NCI-H69 (cell line): ENCODE measurements at places on chromosomes 1 and 21.

DNA sequence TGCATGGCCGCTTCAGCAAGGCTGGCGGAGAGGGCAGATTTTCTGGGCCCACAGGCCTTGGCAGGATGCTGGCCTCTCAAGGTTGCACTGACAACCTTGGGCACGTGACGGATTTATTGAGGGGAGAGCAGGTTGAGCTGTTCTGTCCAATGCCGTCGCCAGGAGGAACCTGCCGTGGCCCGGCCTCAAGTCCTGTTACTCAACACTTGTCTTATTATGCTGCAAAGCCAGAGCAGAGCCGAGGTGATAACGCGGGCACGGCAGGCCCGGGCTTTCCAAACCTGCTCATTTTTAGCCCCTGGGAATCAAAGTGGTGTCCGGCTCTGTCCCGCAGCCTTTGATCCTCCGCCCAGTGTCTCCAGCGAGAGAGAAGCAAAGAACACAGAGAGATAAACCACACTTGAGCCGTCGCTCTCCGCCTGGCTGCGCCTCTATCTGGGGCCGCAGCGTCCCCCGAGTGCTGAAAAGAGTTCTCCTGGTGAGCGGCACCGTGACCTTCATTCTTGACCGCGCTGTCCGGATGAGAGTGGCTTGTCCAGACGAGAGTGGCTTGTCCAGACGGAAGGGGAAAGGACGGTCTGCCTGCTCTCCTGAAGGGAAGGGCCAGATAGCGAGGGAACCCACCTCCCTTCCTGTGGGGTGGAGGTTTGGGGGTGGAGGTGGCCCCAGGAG lies 162.3 kb upstream of the ARHGEF16 start:
- DNase-seq: no peak

DNA sequence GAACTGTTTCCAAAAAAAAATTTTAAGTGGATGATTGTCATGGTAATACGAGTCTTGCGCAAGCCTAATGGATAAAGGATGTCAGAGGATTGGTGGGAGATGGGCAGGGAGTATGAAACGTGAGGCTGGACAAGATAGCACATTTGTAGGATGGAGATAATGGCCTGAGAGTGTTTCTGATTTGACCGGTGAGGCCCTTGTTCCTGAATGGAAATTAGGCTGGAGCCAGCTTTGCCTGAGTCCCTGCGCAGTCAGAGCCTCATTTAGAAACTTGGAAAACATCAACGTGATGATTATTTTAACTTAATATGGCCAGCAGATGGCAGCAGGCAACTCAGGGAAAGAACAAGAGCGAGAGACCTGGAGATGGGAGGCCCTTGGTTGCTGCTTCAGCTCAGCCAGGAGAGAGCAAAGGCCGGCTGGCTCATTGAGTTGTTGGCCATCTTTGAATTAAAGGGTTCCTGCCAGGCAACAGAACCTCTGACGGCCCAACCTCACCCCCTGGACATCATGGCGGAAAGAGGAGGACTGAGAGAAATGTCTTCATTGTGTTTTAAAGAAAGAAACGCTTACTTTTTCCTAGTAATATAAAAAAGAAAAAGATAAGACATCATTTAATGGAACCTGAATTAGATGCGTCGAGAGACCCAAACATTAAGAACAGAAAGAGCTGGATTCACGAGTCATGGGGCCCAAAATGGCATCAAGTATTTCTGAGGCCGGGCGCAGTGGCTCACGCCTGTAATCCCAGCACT lies 80.3 kb downstream of the SELENOF start:
- peak; percentile 86 for DNase-seq

GRCh38 chr1:221981461-221981860 lies 239.6 kb upstream of the DUSP10 start:
- DNase-seq: no peak

GRCh38 chr1:196399713-196400112 lies 208.5 kb downstream of the KCNT2 start:
- no peak for DNase-seq

DNA sequence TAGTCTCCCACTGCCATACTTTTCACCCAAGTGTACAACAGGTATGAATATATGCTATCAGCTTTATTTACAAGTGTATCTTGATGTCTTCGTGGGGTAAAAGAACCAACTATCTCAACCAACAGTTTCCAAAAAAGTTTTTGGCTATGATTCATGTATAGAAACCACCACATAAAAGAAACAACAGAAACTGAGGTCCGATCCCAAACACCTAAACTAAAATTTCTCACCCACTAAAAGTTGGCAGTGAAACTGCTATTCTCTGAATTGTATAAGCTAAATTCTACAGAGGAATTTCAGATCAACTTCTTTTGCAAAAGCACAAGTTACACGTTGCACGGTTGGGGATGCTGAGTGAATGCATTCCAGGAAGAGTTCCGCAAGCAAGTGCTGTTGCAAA lies 5.0 kb upstream of the KCNE1 start:
- DNase-seq: no peak

DNA sequence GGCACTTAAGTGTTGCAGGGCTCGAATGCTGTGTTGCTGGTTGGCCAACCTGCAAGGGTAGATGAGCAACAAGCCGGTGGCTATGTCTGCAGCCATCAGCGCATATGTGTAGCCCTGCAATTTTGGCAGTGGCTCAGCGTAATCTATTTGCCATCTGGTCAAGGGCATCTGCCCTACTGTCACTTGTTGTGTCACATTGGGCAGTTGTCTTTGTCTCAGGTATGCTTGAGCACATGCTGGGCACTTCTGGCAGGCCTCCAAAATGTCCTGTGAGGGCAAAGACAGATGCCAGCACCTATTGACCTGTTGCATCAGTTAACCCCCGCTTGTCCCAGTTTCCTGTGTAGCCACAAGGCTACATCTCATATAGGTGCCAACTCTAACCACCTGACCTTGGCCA lies 111.8 kb downstream of the GDAP2 start:
- no peak for DNase-seq
